ENCODE measurements at places on chromosomes 6 and 20. TPM values are rescaled to one million over a fixed set of nuclear protein-coding genes. Genes with fewer than 3 reads are reported as not detected.

The LHFPL5 gene
- 0.69 TPM for total RNA-seq

The MOG gene
- total RNA-seq: not detected

The SIRPD gene
- total RNA-seq: 0.40 TPM

The RAET1G gene
- 0.52 TPM for total RNA-seq

The LINC00237 gene
- not detected for total RNA-seq

The ZBTB12 gene
- 11.8 TPM for total RNA-seq

The SLC22A16 gene
- total RNA-seq: not detected

Data from mucosa of gallbladder (tissue), 1 donor.